ENCODE measurements at places on chromosomes 5 and 9. TPM values are rescaled to one million over a fixed set of nuclear protein-coding genes. Genes with fewer than 3 reads are reported as not detected.

DIRAS2 gene
- total RNA-seq: not detected

INSL4 gene
- not detected for total RNA-seq

MEF2C gene
- total RNA-seq: 0.31 TPM

C5orf22 gene
- 32.5 TPM for total RNA-seq

C9 gene
- total RNA-seq: not detected

CDX1 gene
- total RNA-seq: not detected

DNA sequence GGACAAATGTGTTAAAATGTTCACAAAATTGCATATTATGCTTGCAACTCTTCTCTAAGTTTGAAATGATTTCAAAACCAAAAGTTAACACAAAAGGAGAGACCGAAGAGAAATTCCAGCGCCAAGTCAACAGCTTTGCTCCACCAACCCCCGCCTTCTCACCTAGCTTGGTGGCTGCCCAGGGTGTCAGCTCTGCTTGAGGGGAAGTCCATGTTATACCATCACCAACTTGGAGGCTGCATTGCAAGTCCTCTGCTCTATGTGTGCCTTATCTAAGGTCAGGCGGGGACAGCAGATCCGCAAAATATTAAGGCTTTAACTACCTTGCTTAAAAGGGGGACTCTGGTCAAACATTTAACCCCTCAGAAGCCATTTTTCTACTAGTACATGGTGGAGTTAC lies 14.6 kb downstream of the CCNJL start:
- no peak for DNase-seq

GRCh38 chr5:95718203-95718602 lies 12.9 kb upstream of the RHOBTB3 start:
- peak; percentile 21 for DNase-seq

DNA sequence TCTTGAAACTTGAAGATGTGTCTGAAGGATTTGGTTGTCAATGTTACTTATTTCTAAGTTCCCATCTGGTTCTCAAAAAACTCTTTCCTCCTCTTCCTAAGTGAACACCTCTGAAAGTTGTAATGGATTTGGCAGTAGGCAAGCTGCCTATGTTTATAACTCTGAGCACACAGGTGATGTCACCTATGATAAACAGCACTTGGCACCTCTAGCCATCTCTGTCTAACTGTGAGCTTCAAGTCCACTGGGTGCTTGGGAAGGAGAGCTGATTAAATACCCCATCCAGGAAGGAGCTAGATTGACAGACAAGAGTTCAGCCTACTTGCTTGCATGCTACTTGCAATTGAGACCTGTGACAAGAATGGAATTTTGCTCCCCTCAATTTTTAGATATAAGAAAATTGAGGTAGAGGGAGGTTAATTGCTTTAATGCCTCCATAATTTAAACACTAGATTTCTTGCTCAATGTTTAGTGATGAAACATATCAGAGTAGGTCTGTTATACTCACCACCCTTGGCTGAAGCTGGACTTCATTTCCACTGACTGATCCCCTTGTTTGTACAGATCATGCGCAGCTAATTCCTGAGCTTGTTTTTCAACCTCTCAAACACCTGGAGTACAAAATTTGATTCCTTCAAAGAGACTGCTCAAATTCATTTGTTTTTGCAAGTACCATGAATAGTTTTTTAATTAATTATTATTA lies 49.9 kb downstream of the PDE4D start:
- no peak for DNase-seq

- no peak for DNase-seq
Observed at GRCh38 chr5:82100303-82101077, 128.7 kb downstream of the ATG10 start.

GRCh38 chr5:116765441-116765840 lies 190.8 kb upstream of the SEMA6A start:
- DNase-seq: no peak

- DNase-seq: no peak
Observed at GRCh38 chr9:96071815-96072124, 196.3 kb downstream of the ERCC6L2 start.

DNA sequence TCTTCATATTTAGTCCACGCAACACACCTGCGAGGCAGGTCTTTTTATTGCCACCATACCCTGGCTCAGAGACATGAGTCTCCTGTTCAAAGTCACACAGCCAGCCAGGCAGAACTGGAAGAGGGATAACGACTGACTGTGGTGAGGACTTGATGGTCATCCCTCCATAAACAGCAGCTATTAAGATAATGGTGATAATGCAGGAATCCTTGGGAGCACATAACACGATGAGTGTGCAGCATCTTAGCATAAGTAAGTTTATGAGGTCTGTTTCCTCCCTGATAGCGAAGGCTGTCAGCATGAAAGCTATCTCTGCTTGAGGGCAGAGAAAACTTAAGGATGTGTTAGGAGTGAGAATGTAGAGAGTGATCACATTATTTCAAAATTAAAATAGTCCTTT lies 30.9 kb downstream of the KCTD16 start:
- DNase-seq: no peak

DNA sequence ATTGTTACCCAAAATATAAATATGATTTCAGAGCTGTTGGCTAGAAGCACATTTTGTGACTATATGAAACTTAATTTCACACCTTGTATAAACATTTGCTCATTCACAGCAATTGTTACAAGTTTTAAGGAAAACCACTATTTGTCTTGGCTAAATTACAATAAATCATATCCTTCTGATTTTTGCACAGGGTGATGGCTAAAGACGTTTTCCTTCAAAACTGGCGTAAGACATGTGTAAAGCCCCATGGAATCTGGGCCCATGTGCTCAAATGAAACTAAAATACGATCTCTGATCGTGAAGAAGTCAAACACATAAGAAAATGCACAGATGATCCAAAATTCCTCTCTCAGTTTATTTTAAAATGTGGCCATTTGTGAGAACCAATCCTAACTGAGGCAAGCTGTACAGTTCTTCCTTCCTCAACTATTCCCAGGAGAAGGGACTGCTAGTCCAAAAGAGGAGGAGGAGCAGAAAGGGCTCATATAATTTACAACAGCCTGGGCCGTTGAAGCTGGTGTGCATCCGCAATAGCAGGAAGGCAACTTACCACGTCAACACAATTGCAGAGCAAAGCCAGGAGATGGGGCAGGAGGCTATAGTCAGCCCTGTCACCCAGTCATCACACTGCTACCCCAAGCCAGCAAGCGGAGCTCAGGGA lies 98.4 kb downstream of the MED27 start:
- DNase-seq: no peak

DNA sequence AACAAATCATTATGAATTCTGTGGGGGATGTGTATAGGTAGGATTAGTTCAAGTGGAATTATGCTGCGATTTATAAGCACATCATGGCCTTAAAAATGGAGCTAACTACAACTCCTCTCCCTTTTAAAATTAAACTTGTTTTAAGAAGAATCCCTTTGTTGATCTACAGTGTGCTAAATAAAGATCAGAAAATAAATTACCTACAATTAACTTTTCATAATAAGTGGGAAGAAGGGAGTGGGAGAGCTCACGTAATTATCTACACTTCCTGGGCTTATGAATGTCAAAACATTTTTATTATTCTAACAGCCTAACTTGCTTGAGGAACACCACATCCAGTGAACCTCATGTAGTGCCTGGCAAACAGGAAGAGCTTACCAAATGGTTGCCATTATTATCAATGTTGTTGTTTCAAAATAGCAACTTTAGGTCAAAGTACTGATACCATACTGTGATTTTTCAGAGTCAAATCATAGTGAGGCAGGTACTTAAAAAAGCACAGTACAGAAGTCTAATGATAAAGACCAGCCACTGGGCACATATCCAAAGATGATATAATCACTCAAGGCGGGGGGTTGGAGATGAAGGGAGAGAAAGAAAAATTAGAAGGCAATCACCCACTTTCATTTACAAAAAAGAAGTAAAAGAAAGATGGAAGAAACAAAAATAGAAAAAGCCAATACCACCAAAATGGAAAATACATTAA lies 174.0 kb downstream of the RAPGEF6 start:
- no peak for DNase-seq

DNA sequence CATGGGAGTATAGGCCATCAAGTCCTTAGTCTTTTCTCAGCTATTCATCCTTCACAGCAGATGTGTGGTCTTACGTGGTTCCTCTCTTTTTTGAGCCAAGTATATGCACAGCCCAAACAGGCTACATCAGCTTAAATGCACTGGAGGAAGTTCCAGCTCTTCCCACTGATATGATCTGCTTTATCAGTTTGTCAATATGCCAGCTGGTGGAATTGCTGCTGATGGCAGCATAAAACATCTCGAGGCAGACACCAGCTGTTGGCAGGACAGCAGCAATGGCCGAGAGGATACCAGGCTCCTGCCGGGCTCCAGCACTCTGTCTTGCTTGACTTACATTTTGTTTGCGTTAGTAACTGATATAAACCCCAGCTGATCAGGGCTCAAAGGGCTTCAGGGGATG lies 143.4 kb downstream of the TENT4A start:
- no peak for DNase-seq

DNA sequence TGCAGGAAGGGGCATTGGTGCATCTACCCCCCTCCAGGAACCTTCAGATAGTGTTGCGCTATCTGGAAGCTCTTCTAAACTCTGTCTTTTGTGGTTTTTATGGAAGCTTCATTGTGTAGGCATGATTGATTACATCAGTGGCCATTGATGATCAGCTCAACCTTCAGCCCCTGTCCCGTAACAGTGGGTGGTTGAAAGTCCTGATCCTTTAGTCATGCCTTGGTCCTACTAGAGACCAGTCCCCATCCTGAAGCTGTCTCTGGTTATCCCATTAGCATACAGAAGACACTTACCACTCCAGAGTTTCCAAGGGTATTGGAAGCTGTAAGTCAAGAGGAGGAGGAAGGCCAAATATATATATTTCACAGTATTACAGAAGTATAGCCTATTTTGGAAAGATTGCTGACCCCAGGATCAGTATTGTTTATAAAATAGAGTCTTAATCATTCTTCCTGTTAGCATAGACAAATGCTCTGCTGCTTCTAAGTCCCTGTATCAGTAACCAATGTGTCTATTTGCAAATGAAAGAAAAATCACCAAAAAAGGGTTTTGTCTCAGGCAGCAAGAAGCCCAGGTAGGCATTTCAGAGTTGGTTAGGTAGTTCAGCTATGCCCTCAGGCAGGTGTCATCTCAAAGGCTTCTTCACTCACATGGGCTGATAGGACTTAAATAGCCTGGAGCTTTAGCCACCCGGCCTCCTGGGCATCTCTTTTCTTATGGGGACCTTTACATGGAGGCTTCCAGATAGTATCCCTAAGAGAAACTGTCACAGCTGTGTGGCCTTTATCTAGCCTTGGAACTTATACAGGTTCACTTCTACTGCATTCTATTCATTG lies 41.6 kb downstream of the SPIN1 start:
- no peak for DNase-seq

DNA sequence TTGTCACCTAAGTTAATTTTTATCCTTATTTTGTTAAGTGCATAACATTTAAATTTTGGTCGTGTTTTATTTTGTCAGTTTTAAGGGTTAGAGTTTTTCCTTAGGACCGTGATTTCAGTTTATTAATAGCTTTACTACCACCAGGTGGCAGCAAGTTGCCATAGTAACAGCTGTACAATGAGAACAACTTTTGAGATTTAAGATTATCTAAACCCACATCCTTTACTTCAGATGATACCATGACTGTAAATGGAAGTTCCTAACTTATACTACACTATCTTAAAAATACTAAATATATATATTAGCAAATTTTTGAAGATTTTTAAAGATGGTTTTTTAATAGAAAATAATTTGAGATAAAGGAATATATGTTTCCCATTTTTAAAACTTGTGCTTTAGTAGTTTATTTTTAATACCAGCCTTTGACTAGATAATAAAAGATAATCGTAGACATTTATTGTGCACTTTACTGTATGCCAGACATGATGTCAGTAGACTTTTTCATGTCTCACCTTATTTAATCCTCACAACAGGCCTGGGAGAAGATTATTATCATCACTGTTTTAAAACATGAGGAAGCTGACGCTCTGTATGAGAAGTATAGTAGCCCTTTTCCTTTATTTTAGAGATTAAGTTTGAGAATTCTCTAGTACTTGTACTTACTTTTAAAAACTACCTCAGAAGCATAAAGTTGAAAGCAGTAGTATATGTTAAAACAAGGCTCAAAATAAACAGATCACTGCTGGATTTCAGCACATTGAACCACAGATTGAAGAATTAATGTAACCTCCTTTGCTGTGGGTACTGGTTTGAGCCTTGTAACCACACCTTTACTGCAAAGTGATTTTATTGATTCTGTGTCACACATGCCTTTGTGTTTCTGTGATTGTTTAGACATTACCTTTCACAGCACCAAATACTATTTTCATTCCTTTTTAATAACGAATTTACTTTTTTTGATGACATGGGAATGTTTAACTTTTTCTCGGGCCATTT lies 27.5 kb downstream of the SREK1 start:
- peak; percentile 66 for DNase-seq

GRCh38 chr9:85212887-85213286 lies 528.9 kb downstream of the AGTPBP1 start:
- no peak for DNase-seq

GRCh38 chr5:155046591-155046990 lies 33.0 kb downstream of the KIF4B start:
- no peak for DNase-seq

DNA sequence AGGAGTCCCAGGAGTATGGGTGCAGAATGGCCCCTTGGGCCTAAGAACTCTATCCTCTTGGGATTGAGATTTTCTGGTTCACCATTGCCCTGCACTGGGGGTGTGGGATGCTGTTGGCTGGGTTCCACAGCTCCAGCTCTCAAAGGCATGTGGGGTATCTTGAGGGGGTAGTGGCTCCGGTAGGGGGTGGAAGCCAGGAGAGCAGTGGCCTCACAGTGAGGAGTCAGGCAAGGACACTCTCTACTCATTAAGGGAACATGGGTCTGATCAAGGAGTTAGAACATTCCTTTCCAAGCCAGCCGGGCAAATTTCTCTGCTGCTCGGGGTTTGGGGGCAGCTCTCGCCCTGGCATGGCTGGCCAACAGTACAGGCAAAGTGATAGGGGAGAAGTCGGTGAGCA lies 33.0 kb downstream of the LARP1 start:
- no peak for DNase-seq

DNA sequence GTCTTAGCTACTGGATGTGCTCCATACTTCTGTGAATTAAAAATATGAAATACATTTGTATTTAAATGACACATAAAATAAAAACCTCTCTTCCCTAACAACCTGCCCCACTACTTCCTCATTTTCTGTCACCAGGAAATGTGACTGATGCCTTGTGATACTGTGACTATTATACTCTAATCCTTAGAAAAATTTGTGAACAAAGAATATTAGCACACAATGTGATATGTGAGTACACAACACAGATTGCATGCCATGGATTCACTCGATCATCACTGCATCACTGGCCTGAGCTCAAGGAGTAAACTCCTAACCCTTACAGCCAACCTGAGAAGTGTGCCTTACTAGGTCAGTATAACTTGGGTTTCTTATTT lies 281.0 kb downstream of the EFNA5 start:
- DNase-seq: no peak

- peak; percentile 7 for DNase-seq
Observed at GRCh38 chr5:73170522-73170921, 2.5 kb upstream of the TMEM174 start.
